ENCODE measurements at places on chromosomes 12 and 14.

- DNase-seq, result no peak
These were observed 57.2 kb downstream of the MVK start for GRCh38 chr12:109630815-109631214.

DNA sequence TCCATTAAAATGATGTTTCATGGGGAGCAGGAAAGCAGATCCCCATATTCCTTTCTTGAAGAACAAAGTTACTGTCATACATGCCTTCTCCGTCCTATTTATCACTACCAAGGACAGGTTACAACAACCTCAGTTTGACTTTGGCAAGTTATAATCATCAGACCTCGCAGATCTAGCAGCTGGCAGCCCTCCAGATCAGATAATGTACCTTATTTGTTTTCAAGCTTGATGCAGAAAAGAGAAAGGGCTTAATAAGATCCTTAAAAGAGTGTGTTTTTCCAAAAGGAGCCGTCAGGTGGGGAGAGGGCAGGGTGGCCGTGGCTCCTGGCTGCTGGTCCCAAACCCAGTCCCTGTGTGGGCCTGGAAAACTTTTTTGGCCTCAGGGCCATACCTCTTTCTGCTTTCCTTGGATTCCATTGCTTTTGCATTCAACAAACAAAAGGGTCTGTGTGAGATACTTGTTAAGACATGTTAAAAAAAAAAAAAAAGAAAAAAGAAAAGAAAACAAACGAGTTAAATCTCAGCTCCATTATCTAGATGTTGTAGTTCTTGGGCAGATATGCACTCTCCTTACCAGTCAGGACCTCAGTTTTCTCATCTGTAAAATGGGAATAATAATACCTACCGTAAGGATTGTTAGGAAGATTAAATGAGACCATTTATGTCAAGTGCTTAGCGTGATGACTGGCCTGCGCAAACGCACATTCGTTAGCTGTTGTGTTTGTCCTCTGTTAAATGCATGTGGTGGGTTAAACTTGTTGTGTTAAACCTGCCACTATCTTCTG is 64.6 kb downstream of the B4GALNT3 start:
- DNase-seq, result no peak

- DNase-seq, result no peak
These were observed 65.1 kb upstream of the GPATCH2L start for GRCh38 chr14:76086636-76087035.

GRCh38 chr14:66752109-66752508 is 244.2 kb downstream of the GPHN start:
- no peak for DNase-seq

DNA sequence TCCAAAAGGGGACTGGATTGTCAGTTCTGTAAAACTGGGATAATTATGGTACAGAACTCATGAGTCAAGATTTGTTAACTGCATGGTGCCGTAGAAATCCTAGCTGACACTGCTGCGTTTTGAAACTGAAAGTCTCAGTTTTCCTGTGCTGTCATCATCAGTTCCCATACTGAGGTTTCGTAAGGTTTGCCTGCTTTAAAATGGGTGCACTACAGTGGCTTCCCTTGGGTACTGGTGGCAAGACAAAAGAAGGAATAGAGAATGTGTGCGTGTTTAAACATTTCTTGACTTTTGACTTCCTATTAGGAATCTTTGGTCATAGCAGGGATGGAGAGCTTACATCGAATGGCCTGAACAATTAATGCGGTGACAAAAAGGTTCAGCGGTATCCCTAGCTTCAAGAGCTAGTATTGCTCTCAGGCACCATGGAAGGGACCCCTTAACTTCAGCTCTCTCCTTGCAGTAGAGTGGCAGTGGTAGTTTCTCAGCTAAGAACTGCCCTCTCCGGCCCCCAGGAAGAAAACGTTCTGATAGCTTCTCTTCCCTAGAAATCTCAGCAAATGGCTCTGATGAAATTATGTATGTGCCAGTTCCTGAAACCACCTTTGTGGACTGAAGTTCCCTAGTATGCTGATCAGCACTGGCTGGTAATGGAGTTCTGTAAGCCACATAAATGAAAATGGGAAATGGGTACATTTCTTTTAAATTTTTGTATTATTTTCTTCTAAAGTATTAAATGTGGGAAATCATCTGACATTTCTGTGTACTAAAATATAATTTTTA is 28.9 kb downstream of the ANO6 start:
- no peak for DNase-seq

Measured in thoracic aorta (tissue), 2 donors.